Myocyte (in vitro differentiated cells): ENCODE measurements at places on chromosomes 5 and 9. TPM values are rescaled to one million over a fixed set of nuclear protein-coding genes. Genes with fewer than 3 reads are reported as not detected.

DNA sequence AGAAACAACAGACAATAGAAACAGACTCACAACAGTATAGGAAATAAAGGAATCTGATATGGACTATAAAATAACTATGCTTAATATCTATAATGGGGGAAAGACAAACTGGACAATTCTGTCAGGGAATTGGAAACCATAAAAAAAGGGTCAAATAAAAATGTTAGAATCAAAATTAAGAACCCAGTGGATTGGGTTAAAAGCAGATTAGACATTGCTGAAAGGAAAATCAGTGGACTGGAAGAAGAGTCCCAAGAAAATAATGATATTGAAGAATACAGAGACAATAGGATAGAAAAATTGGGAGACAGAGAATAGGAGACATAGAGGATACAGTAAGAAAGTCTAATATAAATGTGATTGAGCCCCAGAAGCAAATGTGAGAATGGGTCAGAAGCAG, 199.2 kb downstream of the PBX3 start:
- no peak for DNase-seq

DNA sequence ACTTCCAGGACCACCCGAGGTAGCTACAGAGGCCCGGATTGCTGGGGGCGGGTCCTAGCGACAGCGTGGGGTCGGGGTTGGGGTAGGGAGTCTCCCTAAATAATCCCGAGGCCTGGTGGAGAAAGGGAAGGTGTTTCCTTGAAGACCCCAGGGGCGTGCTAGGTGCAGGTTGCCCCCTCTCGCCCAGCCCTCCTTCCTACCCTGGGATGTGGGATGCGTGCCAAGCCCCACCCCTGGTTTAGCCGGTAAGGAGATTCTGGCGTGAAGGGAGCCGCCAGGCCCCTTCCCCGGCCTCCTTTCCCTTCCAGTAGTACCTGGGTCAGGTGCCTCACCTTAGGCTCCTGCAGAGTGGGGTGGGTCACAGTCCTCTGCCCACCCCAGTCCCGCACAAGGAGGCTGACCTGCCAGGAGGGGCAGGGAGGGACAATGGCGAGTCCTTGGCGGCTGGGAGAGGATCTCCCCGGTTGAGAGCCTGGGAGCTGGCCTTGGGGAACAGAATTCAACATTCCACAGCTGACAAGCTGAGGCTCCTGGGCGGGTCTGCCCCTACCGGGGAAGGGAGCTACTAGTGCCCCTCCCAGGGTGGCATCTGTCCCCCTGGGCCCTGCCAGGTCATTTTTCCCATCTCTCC, 674 bp downstream of the TSPAN17 start:
- DNase-seq: peak; percentile 35

DNA sequence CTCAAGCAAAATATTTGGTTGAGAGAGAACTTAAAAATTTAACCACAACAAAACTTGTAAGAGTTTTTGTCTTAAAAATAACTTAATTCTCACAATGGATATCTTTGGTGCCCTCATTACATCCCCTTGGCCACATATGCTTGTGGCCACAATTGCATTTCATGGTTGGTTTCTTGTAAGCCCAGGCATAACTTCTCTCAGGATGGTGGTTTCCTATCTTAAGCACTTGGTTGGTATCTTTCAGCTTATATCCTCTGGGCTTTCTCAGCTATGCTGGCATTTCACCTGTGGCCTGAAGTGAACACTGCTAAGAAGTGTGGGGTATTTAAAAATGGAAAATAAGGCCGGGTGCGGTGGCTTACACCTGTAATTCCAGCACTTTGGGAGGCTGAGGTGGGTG, 212.4 kb upstream of the MEF2C start:
- peak; percentile 21 for DNase-seq

GRCh38 chr9:4997196-4997595, 12.1 kb downstream of the JAK2 start:
- DNase-seq: peak; percentile 22

The SPINK4 gene
- total RNA-seq: not detected in 2 replicates

The KIF12 gene
- total RNA-seq: not detected in 2 replicates
